SK-MEL-5 (cell line): ENCODE measurements at places on chromosomes 5 and 9.

DNA sequence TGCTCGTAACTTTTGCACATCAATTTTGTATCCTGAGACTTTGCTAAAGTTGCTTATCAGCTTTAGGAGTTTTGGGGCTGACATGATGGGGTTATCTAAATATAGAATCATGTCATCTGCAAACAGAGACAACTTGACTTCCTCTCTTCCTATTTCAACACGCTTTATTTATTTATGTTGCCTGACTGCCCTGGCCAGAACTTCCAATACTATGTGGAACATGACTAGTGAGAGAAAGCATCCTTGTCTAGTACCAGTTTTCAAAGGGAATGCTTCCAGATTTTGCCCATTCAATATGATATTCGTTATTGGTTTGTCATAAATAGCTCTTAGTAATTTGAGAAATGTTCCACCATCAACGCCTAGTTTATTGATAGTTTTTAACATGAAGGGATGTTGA is 65.4 kb upstream of the CDH12 start:
- no peak for DNase-seq

DNA sequence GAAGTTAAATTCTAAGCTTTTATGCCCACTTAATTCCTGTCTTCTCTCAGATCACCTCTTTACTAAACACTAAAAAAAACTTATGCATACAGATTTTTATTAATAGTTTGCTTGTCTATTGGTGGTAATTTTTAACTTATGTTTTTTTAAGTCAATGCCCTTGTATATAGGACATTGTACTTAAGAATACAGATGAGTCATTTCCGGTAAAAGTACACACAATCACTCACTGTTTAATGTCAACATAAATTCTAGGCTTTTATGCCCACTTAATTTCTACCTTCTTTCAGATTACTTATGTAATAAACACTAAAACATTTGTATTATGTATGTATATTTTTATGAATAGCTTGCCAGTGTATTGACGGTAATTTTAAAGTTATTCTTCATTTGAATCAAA is 872.8 kb upstream of the CDH9 start:
- DNase-seq, result no peak

DNA sequence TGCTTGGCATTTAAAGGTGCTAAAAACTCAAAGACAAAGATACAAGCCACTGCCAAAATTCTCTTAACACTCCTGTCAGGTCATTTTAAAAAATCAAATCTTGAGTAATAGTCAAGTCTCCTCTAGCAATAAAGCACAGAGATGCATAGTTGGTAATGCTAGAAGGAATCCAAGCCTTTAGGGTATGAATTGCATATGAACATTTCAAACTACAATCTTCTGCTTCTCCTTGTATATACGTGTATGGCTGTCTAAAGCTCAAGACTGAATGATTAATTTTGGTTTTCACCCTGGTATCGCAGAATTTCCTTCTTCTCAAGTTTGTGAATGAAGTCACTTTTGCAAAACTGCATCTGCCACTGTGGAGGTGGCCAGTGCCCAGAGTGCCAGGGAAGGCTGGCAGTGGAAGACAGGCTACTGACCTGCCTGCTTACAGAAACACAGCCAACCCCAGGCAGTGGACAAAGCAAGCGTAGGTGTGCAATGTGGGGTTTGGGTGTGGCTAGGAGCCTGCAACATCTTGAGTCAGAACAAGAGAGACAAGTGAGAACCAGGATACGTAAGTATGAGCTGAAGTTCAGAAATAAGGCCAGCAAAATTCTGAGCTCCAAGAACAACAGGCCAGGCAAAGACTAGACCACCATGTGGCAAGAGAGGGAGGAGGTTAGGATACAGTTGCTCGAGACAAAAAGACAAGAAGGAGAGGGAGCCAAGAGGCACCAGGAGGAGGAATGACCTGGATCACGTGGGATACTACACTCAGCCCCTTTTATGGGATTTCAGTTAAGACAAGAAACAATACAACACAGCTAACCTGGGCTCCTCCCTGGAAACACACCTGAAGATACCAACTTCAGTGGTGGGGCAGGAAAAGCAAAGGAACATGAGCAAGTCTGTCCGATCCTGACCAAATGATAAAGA is 22.6 kb downstream of the MYO10 start:
- DNase-seq, result no peak

- peak; percentile 43 for DNase-seq
Observed at GRCh38 chr5:146340260-146341081, 1.8 kb downstream of the POU4F3 start.

DNA sequence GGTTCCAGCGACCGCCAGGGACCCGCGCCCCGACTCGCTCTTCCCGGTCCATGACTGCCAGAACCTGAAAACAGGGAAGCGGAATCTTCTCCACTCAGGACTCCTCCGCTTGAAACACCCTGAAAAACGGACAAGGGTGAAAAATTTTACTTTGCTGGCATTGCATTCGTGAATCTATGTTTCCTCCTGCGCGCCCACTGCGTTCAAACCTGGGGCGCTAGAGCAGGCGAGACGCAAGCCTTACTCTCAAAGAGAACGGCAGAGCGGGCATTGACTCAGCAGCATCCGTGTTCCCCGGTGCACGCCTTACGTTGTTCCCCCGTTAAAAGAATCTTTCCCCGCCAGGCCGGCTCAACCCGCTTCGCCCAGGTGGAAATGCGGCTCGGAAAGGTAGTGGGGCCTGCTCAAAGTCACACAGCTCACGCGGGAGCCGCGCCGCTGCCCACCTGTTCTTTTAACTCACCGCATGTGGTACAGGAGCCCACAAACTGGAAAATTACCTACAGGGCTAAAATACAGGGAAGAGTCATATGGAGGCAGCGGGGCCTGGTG is 999 bp upstream of the DRD1 start:
- DNase-seq, result no peak
